CD4-positive, alpha-beta T cell treated with Interleukin-1 beta for 1 hour (primary cell): ENCODE measurements at places on chromosomes 6 and 20.

- no peak for DNase-seq
These were observed 103.8 kb downstream of the CEBPB start for GRCh38 chr20:50294164-50295088.

- no peak for DNase-seq
These were observed 11.7 kb downstream of the PARD6B start for GRCh38 chr20:50743087-50743486.

DNA sequence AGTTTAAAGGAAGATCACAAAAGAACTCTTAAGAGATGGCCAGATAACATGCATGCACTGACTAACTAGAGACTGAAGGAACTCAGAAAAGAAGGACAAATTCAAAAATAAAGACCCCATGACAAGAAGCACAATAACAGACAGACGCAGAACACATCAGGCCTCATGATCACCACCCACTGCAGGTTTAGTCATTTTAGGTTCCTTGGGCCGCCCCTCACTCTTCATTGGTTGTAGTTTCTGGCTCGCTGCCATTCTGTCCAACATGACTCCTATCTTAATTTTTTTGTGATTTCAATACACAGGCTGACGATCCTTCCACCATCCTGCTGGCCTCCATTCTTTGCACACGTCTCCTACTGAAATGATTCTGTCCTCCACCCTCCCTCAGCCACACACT lies 21.6 kb downstream of the STX7 start:
- no peak for DNase-seq

- DNase-seq = peak; percentile 50
These were observed 18.1 kb downstream of the SLX4IP start for GRCh38 chr20:10453241-10453640.
